Activated naive CD4-positive, alpha-beta T cell treated with Interleukin-2 at 50 U/mL for 16 hours (primary cell): ENCODE measurements at places on chromosomes 16 and 17.
A peak's percentile ranks its signal among the peaks of the same experiment; 100 is the strongest.

DNA sequence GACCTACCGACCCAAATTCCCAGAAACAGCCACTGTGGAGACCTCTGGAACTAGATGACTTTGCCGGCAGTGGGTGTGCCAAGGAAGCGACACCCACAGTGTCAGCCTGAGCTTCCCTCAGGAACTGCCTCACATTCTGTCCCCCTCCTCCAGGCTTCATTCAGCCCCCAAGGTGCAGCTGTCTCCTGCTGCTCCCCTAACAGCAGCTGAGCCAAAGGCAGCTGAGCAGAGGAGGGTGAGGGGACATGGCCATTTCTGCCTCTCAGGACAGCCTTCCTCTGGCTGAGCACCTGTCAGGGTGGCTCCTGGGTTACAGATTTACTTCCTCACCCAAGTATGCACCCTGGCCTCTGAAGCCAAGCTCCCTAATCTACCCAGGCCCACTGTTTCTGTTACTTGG lies 22.1 kb upstream of the MTMR4 start:
- no peak for DNase-seq

DNA sequence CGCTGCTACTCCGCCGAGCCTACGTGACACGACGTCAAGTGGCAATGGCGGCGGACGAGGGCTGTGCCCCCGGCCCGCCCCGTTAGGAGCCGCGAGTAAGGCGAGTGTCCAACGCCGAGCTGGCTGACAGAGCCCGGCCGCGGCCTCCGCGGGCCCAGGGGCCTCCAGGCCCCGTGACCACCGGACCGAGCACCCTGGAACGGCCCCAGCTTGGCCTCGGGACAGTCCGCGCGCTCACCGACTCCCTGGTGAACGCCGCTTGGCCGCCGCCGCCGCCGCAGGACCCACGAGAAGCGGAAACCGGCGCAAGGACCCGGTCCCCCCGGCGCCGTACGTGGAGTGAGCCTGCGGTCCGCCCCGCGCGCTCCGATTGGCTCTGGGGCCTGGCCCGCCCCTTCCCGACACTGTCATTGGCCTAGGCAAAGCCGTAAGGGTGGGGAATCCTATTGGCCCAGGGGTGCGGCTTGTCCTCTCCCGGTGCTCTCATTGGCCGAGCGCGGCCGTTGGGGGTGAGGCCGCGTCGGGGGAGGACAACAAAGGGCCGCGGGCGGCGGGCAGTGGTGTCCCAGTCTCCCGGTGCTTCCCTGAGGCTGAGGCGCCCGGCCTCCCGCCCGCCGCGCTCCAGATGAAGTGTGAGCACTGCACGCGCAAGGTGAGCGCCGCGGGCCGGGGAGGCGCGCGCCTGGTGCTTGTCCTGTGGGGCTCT lies at the start of gene NARF:
Gene NARF (plus strand): TSS at position 563 of the 706 bp plus-strand sequence. CDS start 63 bp downstream, at position 626.
- DNase-seq = peak; percentile 96

- DNase-seq = no peak
These were observed 97.5 kb downstream of the METRNL start for GRCh38 chr17:83176623-83177583.

DNA sequence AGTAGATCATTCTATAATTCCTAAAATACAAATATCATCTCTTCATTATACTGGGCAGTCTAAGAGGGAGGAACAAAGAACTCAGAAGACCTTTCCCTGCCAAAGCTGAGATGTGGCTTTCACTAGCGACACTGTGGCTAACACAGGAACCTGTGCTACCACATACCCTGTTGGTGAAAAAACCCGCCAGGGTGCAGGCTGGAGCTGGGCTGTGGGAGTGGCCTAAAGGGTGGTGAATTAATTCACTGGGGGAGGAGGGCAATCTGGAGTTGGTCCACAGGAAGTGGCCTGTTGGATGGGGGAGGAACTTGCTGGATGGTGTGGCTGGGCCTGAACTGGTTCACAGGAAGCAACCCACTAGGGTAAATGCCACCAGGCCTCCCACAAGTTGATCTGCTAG lies 7.4 kb downstream of the ZNF594 start:
- no peak for DNase-seq

DNA sequence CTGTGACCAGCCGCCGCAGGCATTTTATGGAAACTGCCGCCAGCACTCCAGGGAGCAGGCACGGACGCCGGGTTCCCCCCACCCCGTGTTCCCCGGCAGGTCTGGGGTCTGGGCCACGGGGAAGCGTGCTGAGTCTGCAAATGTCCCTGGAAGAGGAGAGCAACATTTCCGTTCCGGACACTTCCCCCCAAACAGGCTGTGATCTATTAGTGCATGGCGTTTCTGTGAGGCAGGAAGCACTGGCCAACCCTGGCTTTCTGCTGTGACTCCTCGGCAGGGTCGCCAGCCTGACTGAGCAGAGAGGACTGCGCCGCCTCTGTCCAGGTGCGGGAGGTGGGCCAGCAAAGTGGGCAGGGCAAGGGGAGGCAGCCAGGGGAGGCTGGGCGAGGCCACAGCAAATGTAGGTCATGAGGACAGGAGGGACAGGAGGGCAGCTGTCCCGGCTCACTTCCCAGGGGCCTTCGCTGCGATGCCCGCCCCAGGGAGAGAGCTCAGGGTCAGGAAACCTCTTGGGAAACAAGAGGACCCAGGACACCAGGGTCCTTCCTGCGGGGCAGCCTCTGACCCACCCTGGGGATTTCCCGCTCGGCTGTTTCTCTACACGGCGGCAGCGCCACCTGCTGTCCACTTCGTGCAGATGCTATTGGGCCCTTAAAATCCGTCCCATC lies 9.5 kb downstream of the FOXF1 start:
- DNase-seq = peak; percentile 64

GRCh38 chr17:29740017-29740416 lies 117.3 kb upstream of the CORO6 start:
- no peak for DNase-seq
